ENCODE measurements at places on chromosomes 7 and 10. TPM values are rescaled to one million over a fixed set of nuclear protein-coding genes. Genes with fewer than 3 reads are reported as not detected.

DNA sequence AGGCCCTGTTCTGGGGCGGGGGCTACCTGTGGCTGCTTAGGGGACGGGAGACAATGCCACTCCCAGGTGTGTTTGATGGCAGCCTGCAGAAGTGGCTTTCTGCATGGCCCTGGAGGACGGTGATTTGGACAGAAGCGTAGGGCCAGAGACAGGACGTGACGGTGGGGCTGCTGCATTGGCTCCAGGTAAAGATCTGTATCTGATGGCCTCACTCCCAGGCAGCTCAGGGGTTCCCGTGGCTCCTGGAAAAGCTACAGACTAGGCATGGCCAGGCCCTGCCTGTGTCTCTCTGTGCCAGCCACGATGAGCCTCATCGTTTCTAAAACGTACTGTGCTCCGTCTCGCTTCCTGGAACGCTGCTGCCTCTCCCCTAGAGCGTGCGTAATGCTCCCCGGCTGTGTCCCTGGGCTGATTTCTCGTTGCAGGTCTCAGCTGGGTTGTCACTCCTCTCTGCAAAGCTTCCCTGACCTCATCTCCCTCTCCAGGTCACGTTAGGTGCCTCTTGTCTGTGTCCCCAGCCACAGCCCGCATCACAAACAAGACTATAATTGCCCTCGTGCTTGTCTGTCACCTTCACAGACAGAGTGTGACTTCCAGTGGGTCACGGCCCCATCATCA lies 12.6 kb downstream of the GTF2IRD1 start:
- DNase-seq, result no peak
- H3K4me1 ChIP-seq, result peaks cover 55% of the 10 kb centered on the region
- peak overlapping the region; percentile 80 for H3K27ac ChIP-seq
- peaks cover 4% of the 10 kb centered on the region for H3K36me3 ChIP-seq
- no peak overlapping the region for H3K4me3 ChIP-seq

Gene CYP2W1
- 0.62 TPM for total RNA-seq

- peak overlapping the region; percentile 48 for H3K4me3 ChIP-seq
- H3K27ac ChIP-seq, result peak overlapping the region; percentile 94
- peaks cover 45% of the 10 kb centered on the region for H3K4me1 ChIP-seq
- peak; percentile 57 for DNase-seq
Measured at GRCh38 chr7:1531263-1531978, 919 bp downstream of the MAFK start.

Gene HKDC1
- total RNA-seq, result 0.04 TPM

DNA sequence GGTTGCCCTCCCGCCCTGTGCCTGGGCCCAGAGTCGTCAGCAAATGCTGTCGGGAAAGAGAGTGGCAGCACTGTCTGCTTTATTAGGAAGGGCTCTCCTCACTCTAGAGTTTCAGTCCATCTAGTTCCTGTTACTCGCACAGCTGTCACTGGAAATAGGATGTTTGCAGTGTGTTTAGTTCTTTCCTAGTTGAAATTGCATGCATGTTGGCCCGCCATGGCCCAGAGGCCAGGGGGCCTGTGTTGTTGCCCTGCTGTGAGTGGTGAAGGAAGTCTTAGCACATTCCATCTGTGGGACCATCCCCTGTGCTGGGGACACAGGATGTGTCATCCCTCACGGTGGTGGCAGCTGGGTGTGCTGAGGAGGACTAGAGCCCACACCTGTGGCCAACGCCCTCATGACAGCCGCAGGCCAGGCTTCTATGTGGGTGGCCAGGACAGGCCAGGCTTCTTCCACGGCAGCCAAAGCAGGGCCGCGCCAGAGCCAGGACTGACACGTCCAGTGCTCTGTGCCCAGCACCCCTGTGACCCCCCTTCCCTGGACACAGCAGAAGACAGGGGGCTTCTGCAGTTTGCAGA lies 45.4 kb downstream of the ZNF467 start:
- H3K27ac ChIP-seq, result peak overlapping the region; percentile 40
- peaks cover 27% of the 10 kb centered on the region for H3K4me1 ChIP-seq
- H3K27me3 ChIP-seq, result no peaks in the 10 kb centered on the region
- H3K36me3 ChIP-seq, result peaks cover 94% of the 10 kb centered on the region

Gene GPAM
- total RNA-seq, result 14.9 TPM

GRCh38 chr10:22159979-22160378 lies 57.8 kb downstream of the EBLN1 start:
- peaks cover 3% of the 10 kb centered on the region for H3K4me1 ChIP-seq
- no peaks in the 10 kb centered on the region for H3K36me3 ChIP-seq

Gene SVOPL
- total RNA-seq, result not detected

Gene HOGA1
- total RNA-seq, result 0.89 TPM

DNA sequence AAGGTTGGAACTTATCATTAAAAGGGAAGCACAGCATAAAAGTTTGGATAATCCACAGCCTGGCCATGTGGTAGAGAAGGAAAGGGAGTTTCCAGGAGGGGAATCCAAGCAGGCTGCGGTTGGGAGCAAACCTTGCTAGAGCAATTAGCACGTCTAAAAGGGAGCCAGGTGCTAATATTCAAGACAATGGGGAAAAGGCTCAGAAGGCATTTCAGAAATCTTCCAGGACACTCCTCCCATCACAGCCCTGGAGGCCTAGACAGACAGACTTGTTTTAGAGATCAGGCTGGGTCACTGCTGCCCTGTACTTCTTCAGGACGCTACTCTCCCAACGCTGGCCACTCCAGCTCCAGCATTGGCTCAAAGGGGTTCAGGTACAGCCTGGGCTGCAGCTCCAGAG lies 96.2 kb upstream of the KAT6B start:
- no peak overlapping the region for H3K27ac ChIP-seq
- H3K27me3 ChIP-seq, result no peaks in the 10 kb centered on the region
- no peak overlapping the region for H3K4me3 ChIP-seq
- H3K4me1 ChIP-seq, result no peaks in the 10 kb centered on the region

DNA sequence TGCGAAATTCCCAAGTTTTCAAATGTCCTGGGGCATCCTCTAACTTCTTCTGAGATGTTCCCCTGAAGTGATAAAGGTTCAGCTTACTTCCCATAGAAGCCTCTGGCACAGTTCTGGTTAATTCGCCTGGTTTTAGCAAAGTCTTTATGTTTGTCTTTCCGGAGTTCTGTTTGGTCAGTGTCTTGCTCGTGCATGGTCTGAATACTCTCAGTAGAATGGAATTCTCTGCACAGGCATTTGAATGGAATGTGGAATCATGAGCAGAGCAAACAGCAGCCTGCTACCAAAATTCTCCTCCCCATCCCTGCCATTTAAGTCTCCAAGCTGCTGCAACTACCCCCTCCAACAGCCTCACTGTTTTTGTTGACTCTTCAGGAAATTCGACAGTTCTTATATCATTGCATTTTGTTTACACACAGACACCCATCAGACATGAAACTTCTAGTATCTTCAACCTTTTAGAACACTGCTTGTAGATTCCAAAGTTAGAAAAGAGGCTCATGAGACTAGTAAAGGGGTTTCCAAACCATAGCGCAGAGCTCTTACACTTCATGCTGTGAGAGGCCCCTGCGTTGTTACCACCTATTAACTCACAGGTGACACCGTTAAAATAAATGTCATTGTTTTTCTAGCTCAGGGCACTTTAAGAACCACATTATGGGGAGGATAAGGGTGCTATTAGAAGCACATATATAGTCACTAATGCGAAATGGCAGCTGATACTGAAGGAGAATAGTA lies 129.7 kb downstream of the PLCE1 start:
- H3K4me3 ChIP-seq, result no peak overlapping the region
- no peaks in the 10 kb centered on the region for H3K27me3 ChIP-seq

Gene GIMAP2
- total RNA-seq, result 7.4 TPM

DNA sequence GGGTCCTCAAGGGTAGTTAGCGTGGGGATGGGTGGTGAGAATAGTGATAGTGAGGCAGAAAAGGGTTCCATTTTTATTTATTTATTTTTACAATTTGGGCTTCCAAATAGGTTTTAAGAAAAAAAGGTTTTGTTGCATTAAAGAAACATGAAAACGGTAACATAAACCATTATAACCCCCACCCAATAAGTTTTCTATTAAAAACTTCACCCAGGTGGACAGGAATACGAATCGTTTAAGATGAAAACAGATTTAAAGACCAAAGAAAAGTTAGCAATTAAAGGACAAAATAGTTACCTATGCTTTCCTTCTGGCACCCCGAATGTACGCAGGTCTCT lies 78.7 kb downstream of the ZFAND4 start:
- peak overlapping the region; percentile 86 for H3K4me3 ChIP-seq
- H3K27ac ChIP-seq, result peak overlapping the region; percentile 39
- DNase-seq, result no peak

- H3K4me1 ChIP-seq, result peaks cover under 1% of the 10 kb centered on the region
- H3K36me3 ChIP-seq, result no peaks in the 10 kb centered on the region
- no peak for DNase-seq
- H3K4me3 ChIP-seq, result no peak overlapping the region
Measured at GRCh38 chr10:30683496-30683895, 53.9 kb upstream of the LYZL2 start.

DNA sequence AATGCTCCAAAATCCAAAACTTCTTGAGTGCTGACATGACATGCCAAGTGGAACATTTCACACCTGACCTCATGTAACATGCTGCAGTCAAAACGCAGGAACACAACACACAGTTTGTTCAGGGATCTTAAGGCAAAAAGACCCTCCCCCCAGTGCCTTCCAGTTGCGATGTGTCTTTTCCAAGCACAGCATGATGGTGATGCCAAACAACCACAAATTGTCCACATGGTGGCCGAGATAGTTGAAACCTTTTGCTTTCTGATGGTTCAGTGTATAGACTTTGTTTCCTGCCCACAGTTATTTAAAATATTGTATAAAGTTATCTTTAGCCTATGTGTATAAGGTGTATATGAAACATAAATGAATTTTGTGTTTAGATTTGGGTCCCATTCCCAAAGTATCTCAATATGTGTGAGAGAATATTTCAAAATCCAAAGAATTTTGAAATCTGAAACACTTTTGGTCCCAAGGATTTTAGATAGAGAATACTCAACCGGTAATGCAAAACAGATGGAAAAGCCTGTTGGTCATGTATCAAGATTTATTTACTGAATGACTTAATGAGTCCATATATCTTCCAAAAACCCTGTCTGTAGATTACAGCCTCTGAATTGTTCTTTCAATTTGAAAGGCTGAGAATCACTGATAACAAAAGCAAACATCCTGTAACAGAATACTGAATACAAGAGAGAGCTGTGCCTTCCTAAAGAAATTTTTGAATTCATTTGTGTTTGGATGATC lies 93.4 kb upstream of the OIT3 start:
- H3K27me3 ChIP-seq, result no peaks in the 10 kb centered on the region
- peak; percentile 75 for DNase-seq
- no peak overlapping the region for H3K27ac ChIP-seq
- peaks cover 4% of the 10 kb centered on the region for H3K36me3 ChIP-seq
- H3K4me1 ChIP-seq, result no peaks in the 10 kb centered on the region

DNA sequence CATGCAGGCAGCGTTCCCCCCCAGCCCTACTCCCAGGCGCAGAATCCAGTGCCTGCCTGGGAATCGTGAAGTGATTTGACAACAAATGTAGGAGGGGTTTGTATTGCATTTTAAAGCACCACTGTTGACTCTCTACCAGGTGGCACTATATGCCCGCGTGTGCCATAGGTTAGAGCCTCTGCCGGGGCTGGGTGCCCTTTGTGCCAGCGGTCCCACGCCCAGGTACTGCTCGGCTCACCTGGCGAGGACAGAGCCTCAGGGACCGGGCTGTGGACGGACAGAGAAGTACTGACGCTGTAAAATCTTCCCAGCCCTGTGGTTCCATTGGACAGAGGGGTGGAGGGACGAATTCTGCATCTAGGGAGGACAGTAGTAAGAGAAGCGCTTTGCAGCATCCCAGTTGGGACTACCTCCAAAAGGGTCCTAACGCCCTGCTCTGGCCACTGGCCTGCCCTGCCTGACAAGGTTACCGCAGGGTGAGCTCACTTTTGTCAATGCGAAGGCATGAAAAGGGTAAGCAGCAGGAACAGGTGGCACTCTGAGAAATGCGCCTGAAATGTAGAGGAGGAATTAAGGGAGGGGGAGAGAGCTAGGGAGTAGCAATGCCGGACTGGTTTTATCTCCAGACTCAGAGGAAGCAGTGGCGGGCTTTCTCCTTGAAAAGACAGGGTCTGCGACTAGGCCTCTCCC lies 788 bp upstream of the CACNA2D1 start:
- peak overlapping the region; percentile 78 for H3K27ac ChIP-seq
- H3K27me3 ChIP-seq, result peaks cover 9% of the 10 kb centered on the region
- no peak for DNase-seq
- H3K4me3 ChIP-seq, result peak overlapping the region; percentile 81
- H3K4me1 ChIP-seq, result peaks cover 7% of the 10 kb centered on the region

DNA sequence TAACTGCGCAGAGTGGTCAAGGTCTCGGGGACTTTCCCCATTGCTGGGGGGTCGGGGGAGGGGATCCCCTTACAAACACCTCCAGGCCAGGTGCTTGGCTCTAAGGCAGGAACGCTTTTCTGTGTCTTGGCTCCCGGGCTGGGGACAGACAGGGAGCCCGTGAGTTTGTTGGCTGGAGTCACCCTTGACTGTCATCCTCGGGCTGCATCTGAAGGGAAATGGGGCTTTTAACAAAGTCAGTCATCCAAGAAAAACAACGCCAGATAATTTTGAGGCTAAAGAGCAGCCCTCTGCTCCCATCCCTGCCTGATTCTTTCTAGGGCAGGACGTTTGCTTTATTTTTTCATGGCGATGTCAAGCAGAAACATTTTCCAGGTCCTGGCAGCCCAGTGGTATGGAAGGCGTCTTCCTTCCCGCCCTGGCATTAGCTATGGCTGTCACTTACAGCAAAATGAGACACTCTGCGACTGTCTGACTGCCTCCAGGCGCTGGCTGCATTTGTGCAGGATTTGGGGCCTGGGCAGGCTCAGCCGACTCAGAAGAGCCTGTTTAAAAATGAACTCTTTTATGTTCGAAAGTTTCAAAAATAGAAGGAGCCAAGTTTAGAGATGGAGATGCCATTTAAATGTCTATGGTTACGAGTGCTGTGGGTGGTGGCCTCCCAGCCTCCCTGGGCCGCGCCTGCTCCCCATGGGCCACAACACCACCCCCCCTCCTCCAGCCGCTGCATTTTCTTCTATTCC lies 54.7 kb upstream of the TNS3 start:
- no peak overlapping the region for H3K4me3 ChIP-seq
- peak; percentile 77 for DNase-seq
- no peaks in the 10 kb centered on the region for H3K36me3 ChIP-seq

- H3K27ac ChIP-seq, result peak overlapping the region; percentile 81
- DNase-seq, result no peak
- H3K27me3 ChIP-seq, result no peaks in the 10 kb centered on the region
- H3K4me3 ChIP-seq, result no peak overlapping the region
Measured at GRCh38 chr7:50508471-50508943, 56.7 kb downstream of the DDC start.

Gene ACBD7
- 1.6 TPM for total RNA-seq

DNA sequence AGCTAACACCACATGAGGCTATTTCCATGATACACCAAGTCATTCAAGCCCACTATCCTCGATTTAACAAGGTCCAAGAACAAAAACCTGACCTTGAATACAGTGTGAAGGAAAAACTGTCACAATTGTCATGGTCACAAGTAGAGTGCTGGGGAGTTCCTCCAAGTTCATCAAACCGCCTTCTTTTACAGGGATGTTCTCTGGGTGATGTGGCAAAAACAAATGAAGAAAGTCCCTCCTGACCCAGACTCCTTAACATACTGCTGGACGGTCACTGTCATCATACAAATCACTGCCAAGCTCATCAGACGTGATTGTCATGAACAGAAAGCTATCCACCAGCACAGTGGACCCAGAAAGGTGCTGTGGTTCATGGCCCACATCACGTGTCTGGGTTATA lies 28.9 kb downstream of the HIPK2 start:
- H3K4me1 ChIP-seq, result peaks cover 22% of the 10 kb centered on the region
- no peak overlapping the region for H3K4me3 ChIP-seq
- H3K36me3 ChIP-seq, result no peaks in the 10 kb centered on the region
- no peak for DNase-seq
- no peaks in the 10 kb centered on the region for H3K27me3 ChIP-seq

Gene ECHDC3
- total RNA-seq, result 8.3 TPM

Gene PDK4
- 13.6 TPM for total RNA-seq

Gene NODAL
- 0.04 TPM for total RNA-seq
